Fibroblast of skin of scalp (primary cell): ENCODE measurements at places on chromosomes 5 and 9.
A peak's percentile ranks its signal among the peaks of the same experiment; 100 is the strongest.

DNA sequence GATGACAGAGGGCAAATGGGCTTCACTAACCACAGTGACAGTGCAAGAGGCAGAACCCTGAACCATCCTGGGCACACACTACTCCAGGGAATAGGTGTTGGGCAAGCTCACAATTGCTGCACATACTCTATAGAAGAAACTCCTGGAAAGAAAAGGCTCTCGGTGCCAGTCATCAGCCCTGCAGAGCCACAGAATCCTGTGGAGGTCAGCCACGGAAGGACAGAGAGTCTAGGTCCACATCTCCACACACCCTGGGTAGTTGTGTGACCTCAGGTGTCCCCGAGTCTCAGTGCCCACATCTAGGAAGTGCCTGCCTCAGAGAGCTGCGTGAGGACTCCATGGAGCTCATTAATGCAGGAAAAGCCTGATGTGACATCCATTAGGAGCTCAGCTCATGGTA, 16.0 kb upstream of the ANGPTL2 start:
- no peak for DNase-seq

DNA sequence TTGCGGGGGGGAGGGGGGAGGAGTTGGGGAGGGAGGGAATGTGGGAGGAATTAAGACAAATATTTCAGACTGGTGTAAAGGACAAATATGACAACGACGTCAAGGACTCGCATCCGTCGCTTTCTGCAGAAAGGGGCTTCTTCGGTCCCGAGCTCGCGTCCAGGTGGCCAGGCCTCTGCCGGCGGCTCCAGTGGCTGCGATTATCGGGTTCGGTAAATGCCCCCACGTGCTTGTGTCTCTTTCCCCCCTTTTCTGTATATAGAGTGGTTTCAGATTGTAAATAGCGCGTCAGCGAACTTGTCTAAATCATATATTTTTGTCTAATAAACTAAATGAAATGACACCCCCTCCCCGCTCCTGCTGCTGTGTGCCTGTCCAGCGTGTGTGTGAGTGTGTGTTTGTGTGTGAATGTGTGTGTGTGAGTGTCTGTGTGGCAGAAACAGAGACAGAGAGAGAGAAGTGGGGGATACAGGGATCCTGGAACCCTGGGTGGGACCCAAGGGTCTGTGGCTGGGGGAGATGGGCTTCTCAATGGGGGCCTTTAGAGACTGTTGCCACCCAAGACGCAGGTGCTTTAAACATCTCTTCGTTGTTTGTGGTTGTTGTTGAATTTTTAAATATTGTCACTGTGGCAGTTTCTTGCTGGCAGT, 5.6 kb downstream of the IRX1 start:
- peak; percentile 30 for DNase-seq

DNA sequence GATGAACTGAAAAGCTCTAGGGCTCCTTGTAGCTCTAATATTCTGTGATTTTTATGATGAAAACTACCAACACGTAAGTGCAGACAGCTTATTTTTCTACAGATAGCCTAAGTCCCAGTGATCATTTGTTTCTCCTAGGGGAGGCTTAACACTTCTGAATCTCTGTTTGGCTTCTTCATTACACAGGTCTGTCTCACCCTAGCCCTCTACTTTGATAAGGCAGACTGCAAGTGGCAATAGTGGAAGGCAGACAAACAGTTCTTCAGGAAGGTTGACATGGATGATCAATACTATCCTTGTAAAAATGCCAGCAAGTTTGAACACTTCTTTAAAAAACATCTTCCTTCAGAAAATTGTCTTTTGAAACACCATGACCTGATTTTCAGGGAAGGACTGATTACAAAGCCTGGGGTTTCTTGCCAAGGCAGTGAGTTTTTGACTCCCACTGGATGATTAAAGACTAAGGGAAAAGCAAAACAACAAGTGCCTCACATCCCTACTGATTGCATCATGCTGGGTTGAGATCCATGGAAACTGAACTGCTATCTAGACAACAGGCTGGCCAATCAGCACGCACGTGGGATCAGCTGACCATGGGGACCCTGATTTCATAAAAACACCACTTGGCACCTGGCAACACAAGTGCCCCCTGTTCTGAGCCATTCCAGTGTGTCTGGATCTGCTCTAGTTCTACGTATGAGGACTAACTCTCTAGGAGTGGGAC, 212.2 kb downstream of the SMARCA2 start:
- DNase-seq: peak; percentile 30

GRCh38 chr5:74934949-74935751, 69.0 kb upstream of the FAM169A start:
- DNase-seq: peak; percentile 84

DNA sequence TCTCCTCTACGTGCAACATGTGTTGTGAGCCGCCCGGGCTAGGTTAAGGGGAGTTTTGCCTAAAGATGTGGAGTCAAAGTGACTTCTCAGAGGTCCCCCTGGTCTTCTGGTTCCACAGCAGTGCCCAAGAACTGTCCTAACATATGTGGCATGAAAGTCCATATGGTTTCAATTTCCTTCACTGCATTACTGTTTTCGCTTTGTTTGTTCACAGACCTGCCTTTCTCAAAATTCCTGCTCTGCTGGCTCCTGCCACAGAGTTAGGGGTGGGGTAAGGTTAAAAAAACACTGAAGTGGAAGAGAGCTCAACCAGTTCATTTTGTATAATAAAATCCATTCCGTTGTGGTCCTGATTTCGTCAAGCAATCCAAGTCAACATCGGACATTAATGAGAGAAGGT, 289.4 kb downstream of the DMAC1 start:
- peak; percentile 19 for DNase-seq
